ENCODE measurements at places on chromosomes 12 and 14.

DNA sequence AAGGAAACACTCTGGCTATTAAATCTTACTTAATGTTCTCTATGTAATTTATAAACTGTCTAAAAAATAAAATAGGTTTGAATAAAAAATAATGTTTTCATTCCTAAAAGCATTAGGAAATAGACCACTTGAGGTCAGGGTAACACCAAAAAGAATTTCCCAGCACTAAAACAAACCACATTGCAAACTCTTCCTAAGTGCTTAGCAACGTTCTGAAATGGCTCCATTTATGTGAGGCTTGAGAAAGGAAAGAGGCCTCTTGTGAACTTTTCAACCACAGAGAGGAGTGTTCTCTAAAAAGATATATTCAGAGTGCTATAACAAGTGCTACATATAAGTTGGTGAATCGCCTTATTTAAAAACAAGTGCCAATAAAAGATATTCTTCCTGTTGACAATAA lies 42.7 kb downstream of the ALX1 start:
- no peaks in the 10 kb centered on the region for H3K36me3 ChIP-seq
- H3K4me3 ChIP-seq, result no peak overlapping the region
- no peaks in the 10 kb centered on the region for H3K27me3 ChIP-seq
- no peak overlapping the region for H3K27ac ChIP-seq
- no peak for DNase-seq

- peaks cover 3% of the 10 kb centered on the region for H3K36me3 ChIP-seq
- H3K27me3 ChIP-seq, result peaks cover 37% of the 10 kb centered on the region
- peaks cover 33% of the 10 kb centered on the region for H3K4me1 ChIP-seq
- peak overlapping the region; percentile 92 for H3K27ac ChIP-seq
- DNase-seq, result peak; percentile 76
Observed at GRCh38 chr12:10722502-10722904, 620 bp downstream of the YBX3 start.

DNA sequence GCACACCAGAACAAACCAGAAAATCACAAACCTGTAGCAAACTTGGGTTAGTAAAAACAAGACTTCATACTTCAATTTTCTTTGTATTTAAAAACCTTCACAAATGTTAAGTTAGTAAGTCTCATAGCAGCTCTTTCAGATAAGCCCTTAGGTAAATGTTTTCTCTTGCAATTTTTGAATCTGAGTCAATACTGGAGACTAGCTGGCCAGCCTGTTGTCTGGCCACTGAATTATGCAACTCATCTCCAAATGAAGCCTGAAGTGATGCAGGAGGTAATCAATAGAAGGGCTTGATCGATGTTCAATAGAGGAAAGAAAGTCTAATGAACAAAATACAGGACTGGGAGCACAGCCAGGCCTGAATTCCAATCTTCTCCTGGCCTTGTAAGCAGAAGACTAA lies 465.2 kb downstream of the LRIG3 start:
- no peaks in the 10 kb centered on the region for H3K4me1 ChIP-seq
- H3K36me3 ChIP-seq, result no peaks in the 10 kb centered on the region
- H3K27me3 ChIP-seq, result no peaks in the 10 kb centered on the region
- no peak for DNase-seq

- peak; percentile 43 for DNase-seq
- peak overlapping the region; percentile 75 for H3K27ac ChIP-seq
- H3K4me3 ChIP-seq, result peak overlapping the region; percentile 66
- H3K27me3 ChIP-seq, result no peaks in the 10 kb centered on the region
Observed at GRCh38 chr12:51009056-51009440, 17.1 kb downstream of the SLC11A2 start.

DNA sequence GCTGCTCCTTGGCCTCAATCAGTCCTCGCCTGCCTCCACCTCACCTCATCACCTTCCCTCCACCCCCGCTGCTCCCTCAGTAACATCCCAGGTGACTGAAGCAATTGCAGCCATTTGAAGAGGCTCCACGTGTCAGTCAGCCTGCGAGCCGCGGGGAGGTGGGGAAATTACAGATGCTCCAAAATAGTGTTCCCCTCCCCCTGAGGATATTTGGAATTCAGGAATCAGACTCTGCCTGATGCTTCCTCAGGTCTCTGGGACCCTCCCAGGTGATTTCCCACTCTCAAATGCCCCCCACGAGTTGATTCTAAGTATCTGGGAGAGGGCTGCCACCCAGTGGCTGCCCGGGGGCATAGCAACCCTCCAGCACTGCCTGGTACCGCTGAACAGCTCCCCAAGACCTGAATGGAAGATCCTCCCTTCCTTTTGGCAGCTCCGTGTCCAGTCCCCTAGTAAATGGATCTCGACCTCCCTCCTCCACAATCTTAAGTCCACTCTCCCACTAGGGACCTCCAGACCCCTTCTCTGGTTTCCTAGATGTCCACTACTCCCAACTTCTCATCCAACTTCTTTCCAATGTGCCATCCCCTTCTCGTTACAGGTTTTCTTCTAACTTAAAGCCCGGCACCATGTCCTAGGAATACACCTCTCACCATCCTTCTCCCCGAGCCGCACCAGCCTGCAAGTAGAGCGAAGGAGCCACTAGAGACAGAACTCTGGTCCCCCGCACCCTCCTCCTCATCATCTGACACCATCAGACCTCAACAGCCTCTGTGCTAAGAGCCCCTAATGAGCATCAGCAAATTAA lies 1.4 kb upstream of the ASIC1 start:
- H3K4me1 ChIP-seq, result peaks cover 44% of the 10 kb centered on the region
- H3K36me3 ChIP-seq, result peaks cover 1% of the 10 kb centered on the region
- no peak overlapping the region for H3K27ac ChIP-seq
- peak overlapping the region; percentile 21 for H3K4me3 ChIP-seq
- peaks cover 26% of the 10 kb centered on the region for H3K27me3 ChIP-seq

GRCh38 chr14:103099081-103099732 lies 4.7 kb downstream of the EXOC3L4 start:
- no peaks in the 10 kb centered on the region for H3K36me3 ChIP-seq
- peaks cover 27% of the 10 kb centered on the region for H3K27me3 ChIP-seq
- DNase-seq, result no peak
- H3K4me3 ChIP-seq, result no peak overlapping the region
- no peaks in the 10 kb centered on the region for H3K4me1 ChIP-seq
- no peak overlapping the region for H3K27ac ChIP-seq

GRCh38 chr12:67593041-67593440 lies 55.5 kb upstream of the DYRK2 start:
- H3K4me1 ChIP-seq, result peaks cover 36% of the 10 kb centered on the region
- DNase-seq, result no peak
- H3K36me3 ChIP-seq, result peaks cover 16% of the 10 kb centered on the region
- no peaks in the 10 kb centered on the region for H3K27me3 ChIP-seq
- H3K27ac ChIP-seq, result peak overlapping the region; percentile 89

DNA sequence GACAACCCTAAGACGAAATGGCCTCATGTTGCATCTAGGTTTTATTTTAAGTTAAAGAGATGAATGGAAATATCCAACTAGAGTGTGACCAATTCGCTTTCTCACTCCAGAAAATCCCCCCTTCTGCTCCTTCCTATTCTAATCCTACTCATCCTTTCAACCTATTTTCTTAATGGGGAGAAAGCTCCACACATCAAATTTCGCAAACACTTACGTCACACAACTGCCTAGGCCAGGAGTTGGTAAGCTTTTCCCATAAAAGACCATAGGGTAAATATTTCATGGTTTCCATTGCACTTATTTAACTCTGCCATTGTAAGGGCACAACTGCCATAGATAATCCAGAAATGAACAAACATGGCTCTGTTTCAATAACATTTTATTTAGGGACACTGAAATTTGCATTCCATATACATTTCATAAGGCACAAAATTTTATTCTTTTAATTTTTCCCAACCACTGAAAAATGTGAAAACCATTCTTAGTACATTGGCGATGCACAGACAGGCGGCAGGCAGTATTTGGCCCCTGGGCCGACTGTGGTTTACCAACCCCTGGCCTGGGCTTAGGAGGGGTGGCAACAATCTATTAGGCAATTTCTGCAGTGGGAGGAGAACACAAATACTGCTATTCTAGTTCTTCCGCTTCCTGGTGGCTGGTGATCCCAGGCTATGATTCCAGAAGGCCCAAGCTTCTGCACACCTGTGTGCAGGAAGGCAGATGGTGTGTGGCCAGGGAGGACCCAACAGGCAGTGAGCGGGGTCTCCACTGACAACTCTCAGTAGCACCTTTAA lies 67.2 kb upstream of the FOXN3 start:
- H3K4me1 ChIP-seq, result peaks cover 14% of the 10 kb centered on the region
- H3K27ac ChIP-seq, result peak overlapping the region; percentile 28
- no peak overlapping the region for H3K4me3 ChIP-seq
- H3K36me3 ChIP-seq, result peaks cover 24% of the 10 kb centered on the region
- H3K27me3 ChIP-seq, result no peaks in the 10 kb centered on the region

- no peak overlapping the region for H3K27ac ChIP-seq
- peaks cover 16% of the 10 kb centered on the region for H3K27me3 ChIP-seq
- no peaks in the 10 kb centered on the region for H3K36me3 ChIP-seq
- no peak overlapping the region for H3K4me3 ChIP-seq
Observed at GRCh38 chr14:49494836-49495235, 91.3 kb downstream of the RPS29 start.

DNA sequence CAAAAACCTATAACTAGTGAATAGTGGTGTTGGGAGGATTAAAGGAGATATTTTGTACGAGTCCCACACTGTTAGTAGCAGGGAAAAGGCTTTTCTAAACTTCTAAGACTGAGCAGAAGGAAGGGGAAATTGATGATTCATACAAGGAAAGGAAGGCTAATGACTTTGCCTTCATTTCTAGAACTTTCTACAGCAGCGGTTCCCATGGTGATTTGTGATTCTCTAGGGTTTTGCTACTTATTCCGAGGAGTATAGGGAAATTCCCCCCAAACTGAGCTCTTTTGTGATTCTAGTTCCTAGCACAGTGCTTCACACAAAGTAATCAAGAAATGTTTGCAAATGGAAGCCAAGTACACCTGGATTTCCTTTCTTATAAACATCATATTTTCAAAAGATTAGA lies 23.8 kb upstream of the PWP1 start:
- H3K27me3 ChIP-seq, result peaks cover 2% of the 10 kb centered on the region
- peaks cover 3% of the 10 kb centered on the region for H3K36me3 ChIP-seq
- H3K4me1 ChIP-seq, result peaks cover 8% of the 10 kb centered on the region

DNA sequence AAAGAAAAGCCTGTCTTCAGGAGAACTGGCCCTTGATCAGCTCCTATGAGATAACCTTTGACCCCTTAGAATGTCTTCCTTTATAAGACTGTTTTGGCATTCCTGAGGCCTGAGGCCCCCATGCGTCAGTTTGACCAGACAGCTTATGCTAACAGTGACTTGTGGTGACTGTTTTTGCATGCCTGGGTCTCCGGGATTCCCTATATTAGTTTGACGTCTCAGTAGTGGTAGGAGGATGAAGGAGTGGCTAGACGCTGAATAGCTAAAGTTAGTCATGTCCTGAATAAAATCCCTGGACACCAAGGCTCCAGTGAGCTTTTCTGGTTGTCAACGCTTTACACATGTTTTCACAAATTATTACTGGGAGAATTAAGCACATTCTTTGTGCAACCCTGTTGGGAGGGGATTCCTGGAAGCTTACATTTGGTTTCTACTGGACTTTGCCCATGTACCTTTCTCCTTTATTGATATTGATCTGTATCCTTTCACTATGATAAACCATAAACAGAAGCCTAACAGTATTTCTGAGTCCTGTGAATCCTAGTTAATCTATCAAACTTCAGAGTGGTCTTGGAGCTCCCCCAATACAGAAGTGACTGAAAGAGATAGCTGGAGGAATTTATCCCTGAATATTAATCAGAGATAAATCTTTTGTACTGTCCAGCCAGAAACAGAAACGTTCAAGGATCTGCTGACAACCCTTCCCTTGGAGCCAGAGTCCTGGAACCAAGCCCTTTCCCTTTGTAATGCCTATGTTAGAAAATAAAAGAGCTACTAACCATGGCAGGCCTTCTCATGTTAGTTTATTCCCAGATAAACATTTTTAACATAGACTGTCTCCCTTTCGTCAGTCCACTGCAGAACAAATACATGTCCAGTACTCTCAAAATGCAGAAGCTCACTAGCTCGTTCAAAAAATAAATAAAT lies 479.2 kb downstream of the RPS29 start:
- no peaks in the 10 kb centered on the region for H3K36me3 ChIP-seq
- no peaks in the 10 kb centered on the region for H3K27me3 ChIP-seq
- H3K4me1 ChIP-seq, result no peaks in the 10 kb centered on the region

DNA sequence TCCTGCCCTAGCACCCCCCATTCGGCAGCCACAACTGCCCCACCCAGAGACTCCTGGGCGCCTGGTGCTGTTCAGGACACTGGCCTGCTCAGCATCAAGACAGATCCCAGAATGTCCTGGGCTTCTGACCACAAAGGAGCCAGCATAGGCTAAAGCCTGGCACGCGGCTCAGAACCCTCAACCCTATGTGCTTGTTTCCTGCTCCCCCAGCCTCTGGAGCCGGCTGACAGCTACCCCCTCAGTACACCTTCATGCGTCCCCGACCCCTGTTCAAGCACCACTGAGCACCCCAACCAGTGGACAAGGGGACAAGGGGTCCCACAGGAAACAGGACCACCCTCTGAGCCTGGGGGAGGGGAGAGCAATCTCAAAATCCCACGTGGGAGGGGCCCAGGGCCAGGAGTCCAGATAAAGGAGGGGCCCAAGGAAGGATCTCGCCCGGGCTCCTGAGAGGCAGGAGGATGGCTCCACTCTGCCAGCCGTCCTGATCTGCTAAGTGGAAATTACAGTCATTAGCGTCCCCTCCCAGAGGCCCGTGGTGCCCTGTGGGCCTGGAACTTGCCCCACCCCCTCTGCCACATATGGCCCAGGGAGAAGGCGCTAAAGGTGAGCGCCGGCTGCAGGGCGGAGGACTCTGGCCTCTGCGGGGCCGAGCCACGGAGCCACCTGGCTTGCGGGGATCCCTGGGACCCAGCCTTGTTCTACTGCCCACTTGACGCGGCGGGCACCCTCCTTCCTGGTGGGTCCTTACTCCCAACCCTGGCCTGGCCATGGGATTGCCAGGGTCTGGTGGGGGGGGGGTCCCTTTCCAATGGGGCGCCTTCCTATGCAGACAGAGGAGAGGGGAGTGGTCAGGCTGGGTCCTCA lies 27.2 kb upstream of the GPR132 start:
- H3K4me3 ChIP-seq, result peak overlapping the region; percentile 81
- H3K4me1 ChIP-seq, result peaks cover 19% of the 10 kb centered on the region
- peak overlapping the region; percentile 75 for H3K27ac ChIP-seq

DNA sequence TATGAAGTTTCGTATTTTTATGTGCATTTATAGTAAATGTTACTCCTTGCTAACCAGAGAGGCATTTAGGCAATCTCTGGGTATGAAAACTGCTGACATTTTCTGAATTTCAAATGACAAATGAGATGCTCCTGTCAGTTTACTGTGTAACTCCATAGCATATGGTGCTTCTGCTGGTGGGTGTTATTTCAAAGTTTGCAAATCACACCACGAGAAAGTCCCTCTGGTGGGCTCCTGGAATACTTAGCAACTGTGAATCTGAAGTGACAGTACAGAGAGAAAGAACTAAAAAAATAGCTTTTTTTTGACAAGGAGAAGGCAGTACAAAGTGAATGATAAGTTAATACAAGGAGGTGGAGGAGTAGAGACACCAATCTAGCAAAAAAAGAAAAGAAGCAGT lies 161.5 kb downstream of the DERA start:
- H3K27me3 ChIP-seq, result peaks cover 3% of the 10 kb centered on the region
- H3K27ac ChIP-seq, result no peak overlapping the region
- no peak for DNase-seq
- H3K4me3 ChIP-seq, result no peak overlapping the region
- no peaks in the 10 kb centered on the region for H3K36me3 ChIP-seq
